ENCODE measurements at places on chromosomes 5 and 9.

GRCh38 chr5:73749485-73750270, 123.7 kb downstream of the ARHGEF28 start:
- DNase-seq = no peak

DNA sequence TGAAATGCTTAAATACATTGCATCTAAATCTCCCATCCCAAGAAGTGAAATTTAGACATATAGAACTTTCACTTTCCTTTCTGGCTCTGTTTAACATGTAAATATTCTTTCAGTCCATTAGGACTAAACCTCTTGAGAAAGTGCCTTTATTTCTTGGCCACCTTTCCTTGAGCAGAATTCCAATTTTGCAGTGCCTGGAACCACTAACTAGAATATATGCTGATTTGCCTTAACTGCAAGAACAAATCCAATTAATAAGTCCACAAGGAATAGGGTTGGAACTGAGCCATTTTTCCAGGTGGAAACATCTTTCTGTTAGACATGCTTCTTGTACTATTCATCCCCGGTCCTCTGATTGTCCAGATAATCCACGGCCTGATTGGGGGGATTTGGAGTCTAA, 478.0 kb downstream of the ENC1 start:
- DNase-seq = no peak

GRCh38 chr9:121694600-121694999, 43.2 kb downstream of the DAB2IP start:
- no peak for DNase-seq

DNA sequence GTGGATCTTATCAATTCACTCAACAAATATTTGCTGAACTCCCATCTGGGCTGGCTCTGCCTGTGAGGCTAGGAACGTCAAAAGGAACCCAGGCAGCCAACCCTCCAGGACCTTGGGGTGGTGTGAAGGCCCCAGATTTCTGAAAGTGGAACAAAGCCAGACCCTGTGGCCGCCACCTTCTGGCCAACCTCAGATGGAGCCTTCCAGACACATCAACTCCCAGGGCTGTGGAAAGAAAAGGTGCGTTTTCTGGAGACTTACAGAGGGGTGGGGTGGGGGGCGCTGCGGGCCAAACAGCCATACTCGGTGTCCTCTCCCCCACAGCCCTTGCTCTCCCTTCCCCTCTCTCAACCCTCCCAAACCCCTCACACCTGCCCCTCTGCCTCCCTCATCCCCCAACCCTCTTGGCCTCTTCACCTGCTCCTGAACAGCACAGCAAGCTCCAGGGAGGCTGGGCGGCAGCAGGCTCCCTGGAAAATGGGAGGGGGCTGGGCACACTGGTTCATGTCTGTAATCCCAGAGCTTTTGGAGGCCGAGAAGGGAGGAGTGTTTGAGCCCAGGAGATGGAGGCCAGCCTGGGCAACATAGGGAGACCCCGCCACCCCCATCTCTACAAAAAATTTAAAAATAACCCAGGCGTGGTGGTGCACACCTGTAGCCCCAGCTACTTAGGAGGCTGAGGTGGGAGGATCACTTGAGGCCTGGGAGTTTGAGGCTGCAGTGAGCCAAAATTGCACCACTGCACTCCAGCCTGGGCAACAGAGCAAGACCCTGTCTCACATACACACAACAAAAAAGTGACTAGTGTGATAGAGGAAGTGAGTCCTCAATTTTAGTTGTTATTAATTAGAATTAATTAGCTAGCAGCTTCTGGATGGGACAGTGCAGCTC, 45.0 kb upstream of the PRRC2B start:
- DNase-seq = no peak

DNA sequence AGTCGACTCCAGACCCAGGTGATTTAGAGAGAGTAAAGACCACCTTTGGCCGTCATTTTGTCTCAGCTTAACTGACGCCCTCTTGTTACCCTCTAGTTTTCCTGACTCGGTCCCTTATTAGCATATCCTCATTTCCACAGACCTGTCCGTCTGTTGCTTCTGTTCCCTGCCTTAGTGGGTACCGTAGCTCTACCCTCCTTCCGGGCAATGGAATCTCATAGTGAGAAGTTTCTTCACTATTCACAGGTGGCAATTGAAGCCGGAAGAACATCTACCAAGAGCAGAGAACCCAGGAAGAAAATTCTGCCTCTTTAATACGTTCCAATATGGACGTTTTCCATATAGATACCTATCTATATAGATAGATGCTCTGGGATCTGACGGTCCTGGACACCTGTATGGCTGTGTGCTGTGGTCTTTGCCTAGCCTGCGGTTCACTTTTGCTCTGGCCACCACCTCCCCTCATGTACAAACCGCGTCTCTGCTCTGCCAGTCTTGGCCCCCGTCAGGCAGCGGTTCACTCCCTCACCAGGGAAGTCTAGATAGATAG, 652 bp upstream of the TMEM161B start:
- DNase-seq = no peak

DNA sequence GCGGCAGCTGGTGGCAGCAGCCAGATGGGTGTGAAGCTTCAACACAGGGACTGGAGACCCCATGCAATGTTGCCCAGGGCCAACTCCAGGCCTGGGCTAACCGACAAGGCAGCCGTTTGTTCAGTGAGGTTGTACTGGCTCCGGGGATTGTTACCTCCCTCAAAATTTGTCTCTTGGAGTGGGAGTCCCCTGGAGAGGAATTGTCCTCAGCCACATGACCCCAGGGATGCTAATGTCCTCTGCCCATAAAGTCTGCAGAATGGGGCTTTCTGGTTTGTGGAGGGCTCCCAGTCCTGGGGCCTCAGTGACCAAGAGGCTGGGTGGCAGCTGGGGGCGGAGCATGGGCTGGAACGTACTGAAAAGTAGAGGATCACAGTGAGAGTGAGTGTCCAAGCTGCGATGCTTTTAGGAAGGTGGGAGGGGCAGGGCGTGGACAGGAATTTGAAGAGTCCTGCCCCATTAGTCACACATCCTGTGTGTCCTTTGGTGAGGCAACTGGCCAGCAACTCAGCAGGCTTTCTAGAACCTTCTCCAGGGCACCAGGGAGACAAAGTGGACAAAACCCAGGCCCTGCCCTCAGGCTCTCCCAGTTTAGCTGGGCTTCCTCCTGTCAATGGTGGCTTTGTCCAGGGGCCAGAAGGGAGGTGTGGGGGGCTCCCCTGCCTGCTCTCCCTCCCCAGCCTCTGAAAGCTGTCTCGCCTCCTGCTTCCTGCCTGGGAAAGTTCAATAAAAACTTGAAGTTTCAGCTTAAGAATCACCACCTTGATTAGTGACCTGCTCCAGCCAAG, 114.0 kb downstream of the NSG2 start:
- DNase-seq = no peak

GRCh38 chr5:53817183-53817582, 256.7 kb downstream of the NDUFS4 start:
- no peak for DNase-seq

DNA sequence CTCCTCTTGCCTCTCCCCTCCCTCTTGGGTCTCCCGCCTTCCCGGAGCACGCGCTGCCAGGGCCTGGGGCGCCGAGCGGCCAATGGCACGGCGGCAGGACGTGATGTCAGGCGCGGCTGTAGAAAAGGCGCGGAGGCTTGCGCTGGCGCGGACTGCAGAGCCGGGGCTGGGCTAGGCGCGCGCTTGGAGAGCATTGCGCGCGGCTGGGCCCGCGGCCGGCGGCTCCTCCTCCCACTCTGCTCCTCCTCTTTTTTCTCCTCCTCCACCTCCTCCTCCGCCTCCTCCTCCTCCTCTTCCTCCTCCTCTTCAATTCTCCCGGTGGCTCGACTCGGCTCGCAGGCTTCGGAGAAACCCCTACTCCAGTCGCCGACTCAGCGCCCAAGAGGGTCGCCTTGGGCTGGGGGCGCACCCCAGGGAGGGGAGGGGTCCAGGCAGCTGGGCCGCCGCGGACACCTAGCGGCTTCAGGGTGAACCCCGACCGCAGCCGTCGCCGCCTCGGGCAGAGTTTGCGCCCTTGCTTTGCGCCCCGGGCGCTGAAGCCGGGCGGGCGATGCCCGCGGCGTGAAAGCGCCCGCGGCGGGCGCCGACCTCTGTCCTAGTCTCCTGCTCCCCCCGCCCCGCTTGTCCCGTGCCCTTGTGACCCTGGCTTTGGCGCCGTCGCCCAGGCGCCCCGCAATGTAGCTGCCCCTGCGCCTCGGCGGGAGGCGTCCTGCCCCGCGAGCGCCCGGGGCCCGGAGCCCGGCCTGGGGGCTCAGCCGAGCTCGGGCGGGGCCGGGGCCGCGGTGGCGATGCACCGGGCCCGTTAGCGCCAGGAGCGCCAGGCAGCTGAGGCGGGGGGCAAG, at the start of gene LHX2:
LHX2 (plus strand) TSS at position 309 of the 842 bp plus-strand sequence. CDS start 581 bp downstream, outside the sequence.
- peak; percentile 81 for DNase-seq

- no peak for DNase-seq
These were observed 79.8 kb downstream of the BARX1 start for GRCh38 chr9:93875330-93875729.

DNA sequence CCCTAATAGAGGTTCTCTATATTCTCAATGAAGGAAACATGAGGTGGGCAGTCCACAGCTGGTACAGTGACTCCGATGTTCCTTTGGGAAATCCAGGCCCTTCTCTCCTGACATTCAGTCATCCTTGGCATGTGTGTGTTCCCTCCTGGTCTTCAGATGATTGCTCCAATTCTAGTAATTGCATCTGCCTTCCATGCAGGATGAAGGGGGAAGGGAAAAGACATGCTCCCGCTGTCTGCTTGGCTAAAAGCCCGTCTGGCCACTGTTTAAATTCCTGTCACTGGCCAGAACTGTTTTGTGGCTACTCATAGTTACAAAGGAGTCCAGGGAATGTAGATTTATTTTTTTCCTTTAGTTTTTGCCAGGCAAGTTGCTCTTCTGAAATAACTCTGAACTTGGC, 65.0 kb downstream of the MAST4 start:
- no peak for DNase-seq

DNA sequence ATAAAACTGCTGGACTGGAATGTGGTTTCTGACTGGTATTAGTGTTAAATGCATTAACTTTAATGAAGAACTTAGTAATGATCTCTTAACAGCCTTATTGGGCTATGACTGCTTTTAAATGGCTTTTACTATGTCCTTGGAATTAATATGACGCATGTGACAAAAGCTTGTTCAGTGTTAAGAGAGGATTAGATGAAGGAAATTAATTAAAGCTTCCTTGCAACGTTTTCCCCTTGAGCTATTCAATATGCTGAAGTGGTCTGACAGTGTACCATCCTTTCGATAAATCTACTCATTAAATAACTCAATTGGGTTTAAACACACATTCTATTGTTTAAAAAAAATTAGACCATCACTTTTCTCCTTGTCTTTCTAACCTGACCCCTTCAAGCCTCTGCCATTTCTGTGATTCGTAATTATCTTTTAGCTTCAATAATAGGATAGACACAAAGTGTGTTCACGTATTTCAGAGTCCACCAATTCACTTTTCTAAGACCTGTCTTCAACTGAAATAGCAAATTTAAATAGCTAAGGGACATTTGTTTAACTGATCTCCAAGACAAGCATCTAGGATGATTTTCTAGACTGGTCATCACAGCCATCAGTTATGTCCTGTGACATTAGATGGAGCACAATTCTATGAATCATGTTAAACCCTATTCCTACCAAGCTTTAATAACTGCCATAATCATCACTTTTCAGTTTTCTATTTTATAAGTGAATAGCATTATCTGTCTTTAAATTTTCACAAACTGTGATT, 1258.0 kb upstream of the CDH9 start:
- no peak for DNase-seq

DNA sequence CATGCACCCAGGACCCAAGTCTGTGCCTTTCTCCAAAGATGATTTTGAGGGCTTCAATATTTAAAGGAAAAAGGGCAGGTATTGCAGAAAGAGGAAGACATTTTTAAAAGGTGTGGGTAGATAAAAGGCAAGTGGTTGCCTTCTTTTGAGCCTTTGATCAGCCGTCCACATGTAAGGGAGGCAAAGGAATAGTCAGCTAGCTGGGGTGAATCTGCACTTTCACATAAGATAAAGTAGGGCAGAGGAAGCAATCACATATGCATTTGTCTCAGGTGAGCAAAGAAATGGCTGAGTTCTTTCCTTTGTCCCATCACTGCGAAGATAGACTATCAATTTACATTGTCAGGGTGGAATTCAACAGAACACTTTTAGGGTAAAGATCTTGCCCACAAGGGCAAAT, 19.9 kb downstream of the MGAT1 start:
- no peak for DNase-seq

GRCh38 chr9:111937781-111938426, 41.3 kb downstream of the UGCG start:
- DNase-seq = no peak

DNA sequence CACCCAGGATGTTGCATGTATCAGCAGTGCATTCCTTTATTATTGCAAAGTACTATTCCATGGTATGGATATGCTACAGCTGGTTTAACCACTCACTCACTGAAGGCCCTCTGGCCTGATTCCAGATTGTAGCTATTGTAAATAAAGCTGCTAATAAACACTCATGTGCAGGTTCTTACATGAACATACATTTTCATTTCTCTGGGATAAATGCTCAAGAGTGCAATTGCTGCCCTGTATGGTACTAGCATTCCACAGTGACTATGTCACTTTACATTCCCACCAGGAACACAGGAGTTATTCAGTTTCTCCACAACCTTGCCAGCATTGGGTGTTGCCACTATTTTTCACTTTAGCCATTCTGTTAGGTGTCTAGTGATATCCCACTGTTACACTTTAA, 267.6 kb downstream of the SPOCK1 start:
- no peak for DNase-seq

GRCh38 chr9:101671567-101671966, 66.9 kb downstream of the GRIN3A start:
- DNase-seq = no peak

DNA sequence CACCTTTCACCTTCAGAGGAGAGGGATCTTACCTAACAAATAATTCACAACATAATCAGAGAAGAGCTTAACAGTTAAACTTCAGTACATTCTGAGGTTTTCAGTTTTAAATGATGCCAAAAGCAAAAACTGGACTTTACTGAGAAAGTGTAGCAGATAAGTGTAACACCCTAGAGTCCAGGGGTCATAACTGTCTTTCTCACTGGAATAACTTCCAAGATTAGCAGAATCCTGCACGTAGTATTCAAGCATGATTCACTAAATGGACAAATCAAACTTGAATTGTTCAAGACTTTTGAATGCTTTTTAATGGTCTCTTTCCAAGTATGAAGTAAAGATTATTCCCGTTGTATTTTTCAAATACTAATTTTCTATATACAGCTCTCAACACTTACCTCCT, 180.1 kb upstream of the NREP start:
- no peak for DNase-seq

- no peak for DNase-seq
These were observed 122.2 kb upstream of the ZNF608 start for GRCh38 chr5:124868676-124869075.

DNA sequence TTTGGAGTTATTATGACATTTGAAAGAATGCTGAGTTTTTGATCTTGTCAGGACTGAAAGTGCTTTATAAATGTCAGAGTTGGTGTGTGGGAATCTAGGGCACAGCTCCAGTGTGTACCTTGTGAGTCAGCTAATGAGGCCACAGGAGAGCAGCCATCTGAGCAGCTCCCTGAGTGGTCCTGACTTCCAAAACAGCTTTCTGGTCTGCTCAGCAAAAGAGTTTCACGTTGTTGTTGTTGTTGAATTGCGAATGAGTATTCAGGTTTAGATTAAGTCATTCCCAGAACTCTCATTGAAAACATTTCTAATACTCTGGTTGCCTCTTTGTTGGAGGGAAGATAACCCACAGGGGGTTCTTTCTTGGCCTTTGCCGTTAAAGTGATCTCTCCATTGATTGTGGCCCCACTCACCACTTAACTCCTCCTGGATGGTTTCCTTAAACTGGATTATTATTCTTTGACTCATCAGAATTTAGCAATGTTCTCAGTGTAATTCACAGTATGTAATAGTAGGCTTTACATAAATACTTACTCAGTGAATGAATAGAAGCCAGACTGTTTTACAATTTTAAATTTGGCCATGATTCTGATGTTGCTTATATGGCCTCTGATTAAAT, 125.1 kb upstream of the SGCD start:
- peak; percentile 8 for DNase-seq

Data from T1000 (cell line).